ENCODE measurements at places on chromosomes 1 and 21.

DNA sequence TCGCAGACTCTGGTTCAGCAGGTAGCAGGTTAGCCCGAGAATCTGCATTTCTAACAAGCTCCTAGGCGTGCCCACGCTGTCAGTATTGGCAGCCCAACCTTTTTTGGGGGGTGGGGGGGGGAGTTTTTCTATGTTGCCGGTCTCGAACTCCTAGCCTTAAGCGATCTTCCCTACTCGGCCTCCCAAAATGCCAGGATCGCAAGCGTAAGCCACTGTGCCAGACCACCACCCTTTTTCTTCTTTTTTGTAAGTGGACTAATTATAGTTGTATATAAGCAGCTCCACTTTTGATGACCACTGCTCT lies 480 bp upstream of the MIS18A start:
- no peak for DNase-seq

DNA sequence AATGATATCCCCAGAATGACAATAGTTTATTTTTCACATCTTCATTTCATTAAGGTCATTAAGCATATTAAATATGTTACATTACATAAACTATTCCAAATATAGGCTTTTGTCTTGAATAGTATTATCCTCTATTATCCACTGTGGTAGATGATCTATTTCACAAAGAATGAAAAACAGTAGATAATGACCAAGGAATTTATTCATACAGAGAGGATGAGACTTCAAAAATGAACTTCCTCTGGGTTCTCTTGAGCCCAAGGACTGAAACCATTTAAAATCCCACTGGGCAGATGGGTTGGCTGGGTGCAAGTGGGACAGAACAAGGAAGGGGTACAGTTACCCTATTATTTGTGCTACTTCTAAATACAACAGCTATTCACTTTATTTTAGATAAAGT lies 33.0 kb downstream of the PTPN14 start:
- peak; percentile 25 for DNase-seq

GRCh38 chr1:184882957-184883815 lies 91.1 kb downstream of the NIBAN1 start:
- no peak for DNase-seq

DNA sequence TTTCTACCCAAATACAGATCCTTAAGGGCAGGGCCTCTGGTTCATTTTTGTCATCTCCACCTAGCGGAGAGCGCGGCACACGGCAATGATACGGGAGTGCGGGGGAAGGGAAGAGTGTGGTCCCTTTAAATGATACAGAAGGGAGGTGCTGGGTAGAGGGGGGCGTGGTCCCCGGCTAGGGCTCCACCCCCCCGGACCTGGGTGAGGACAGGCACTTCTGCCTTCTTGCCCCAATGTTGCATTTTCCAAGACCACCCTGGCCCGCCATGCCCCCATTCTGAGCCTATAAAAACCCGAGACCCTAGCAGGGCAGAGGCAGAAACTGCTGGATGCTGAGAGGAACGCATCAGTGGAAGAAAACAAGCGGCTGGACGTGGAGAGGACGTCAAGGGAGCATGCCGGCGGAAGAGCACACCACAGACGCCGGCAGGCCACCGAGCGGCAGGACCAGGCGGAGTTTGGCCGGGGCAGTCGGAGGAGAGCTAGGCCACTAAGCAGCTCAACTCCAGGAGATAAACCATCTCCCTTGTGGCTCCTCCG lies 30.0 kb downstream of the LRRC3 start:
- DNase-seq = no peak

- DNase-seq = peak; percentile 41
Measured at GRCh38 chr1:17759114-17759513, 4.0 kb downstream of the ACTL8 start.

DNA sequence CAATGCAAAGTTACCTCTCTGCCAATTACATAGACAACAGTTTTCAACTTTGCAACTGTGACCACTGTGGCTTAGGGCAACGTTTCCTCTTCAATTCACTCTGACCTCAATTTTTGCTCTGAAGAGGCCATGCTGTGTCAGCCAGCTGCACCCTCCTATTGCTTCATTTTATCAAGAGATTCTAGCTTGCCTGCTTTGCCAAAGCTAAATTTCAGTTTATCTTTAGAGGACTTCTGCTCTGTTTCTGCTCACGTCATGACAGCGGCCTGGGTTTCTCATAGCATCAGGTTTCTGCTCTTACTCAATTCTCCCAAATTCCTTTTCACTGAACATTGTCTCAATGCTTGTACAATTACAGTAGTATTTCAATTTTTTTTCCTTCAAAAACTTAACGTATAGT lies 154.6 kb downstream of the PLA2G4A start:
- DNase-seq = no peak

GRCh38 chr1:88175631-88176226 lies 508.3 kb upstream of the PKN2 start:
- peak; percentile 57 for DNase-seq

DNA sequence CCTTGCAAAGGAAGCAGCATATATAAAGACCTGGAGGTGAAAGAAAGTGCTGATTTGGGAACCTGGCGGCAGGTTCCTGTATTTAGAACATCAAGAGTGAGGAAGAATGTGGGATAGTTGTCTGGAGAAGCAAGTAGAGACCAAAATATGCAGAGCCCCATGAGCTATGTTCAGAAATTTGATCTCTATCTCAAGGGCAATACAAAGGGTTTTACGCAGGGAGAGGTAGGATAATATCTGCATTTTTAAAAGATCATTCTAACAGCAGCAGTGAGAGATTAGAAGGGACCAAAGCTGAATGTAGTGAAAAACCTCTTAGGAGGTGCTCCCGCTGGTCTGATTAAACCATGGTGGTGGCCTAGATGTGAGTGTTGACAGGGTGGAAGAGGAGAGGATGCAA lies 453.9 kb upstream of the PKN2 start:
- no peak for DNase-seq

GRCh38 chr1:240099748-240100147 lies 8.1 kb downstream of the FMN2 start:
- no peak for DNase-seq

DNA sequence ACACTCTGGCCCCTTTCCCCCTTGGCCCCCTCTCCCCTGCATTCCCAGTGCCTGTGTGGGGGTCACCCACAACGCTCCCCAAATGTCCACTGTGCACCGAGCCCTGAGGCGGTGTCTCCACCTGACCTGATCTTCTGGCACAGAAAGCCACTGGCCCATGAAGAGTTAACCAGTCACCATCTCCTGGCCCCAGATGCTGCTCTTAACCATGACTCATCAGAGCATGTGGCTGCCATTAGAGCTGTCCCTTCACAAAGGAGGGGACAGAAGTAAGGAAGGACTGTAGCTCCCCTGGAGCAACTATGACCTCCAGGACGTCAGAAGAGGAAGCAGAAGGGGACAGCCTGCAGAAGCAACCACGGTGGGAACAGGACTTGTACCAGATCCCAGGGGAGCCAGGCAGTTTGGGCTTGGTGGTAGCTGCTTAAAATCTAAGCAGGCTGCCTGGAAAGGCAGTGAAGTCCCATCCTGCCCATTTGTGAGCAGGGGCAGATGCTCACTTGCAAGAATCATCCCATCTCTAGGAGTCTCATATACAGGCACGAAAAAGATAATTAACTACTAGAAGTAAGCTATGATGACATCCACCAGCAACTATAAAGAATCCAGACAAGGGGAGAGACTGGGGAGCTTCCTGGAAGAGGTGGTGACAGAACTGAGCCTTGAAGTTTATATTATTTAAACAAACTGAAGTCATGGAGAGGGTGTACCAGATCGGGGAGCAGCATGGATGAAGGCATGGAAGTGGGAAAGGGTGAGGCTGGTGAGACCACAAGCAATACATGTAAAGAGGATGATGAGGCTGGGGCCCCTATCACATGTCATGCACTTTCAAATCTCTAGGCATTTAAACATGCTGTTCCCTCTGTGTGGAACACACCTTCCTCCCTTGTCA lies 1.1 kb upstream of the TTC39A start:
- peak; percentile 57 for DNase-seq

- DNase-seq = peak; percentile 37
Measured at GRCh38 chr1:33147997-33148314, 33.9 kb downstream of the TRIM62 start.

DNA sequence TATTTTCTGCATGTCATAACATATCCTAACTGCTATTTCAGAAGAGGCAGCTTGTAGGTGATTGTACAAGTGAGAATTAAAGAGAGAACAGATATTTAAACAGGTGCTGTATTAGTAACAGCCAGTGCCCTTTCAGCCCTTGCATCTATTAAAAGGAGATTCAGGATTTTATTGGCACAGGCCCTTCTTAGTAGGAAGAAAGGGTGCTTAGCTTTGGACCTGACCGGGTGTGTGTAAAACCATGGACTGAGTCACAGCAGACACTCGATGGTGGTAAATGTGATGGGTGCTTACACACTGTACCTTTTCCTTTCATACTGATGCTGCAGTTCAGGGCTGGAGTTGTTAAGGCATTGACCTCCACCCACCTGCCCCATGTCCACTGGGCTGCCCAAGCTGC lies 12.7 kb upstream of the CD101 start:
- DNase-seq = peak; percentile 76

GRCh38 chr1:232471250-232471649 lies 158.7 kb downstream of the SIPA1L2 start:
- DNase-seq = peak; percentile 17

- no peak for DNase-seq
Measured at GRCh38 chr1:39680751-39681150, 8.8 kb upstream of the NT5C1A start.

- DNase-seq = no peak
Measured at GRCh38 chr1:32035119-32035518, 21.5 kb downstream of the KHDRBS1 start.

GRCh38 chr1:20571427-20571826 lies 17.5 kb upstream of the CDA start:
- no peak for DNase-seq

- peak; percentile 34 for DNase-seq
Measured at GRCh38 chr1:67459068-67459467, 28.9 kb upstream of the SERBP1 start.

- DNase-seq = peak; percentile 27
Measured at GRCh38 chr21:33019885-33020557, 5.7 kb upstream of the OLIG2 start.
